ENCODE measurements at places on chromosomes 3 and 15. TPM values are rescaled to one million over a fixed set of nuclear protein-coding genes. Genes with fewer than 3 reads are reported as not detected.

WDR48 gene
- 9.7 TPM for total RNA-seq

DNA sequence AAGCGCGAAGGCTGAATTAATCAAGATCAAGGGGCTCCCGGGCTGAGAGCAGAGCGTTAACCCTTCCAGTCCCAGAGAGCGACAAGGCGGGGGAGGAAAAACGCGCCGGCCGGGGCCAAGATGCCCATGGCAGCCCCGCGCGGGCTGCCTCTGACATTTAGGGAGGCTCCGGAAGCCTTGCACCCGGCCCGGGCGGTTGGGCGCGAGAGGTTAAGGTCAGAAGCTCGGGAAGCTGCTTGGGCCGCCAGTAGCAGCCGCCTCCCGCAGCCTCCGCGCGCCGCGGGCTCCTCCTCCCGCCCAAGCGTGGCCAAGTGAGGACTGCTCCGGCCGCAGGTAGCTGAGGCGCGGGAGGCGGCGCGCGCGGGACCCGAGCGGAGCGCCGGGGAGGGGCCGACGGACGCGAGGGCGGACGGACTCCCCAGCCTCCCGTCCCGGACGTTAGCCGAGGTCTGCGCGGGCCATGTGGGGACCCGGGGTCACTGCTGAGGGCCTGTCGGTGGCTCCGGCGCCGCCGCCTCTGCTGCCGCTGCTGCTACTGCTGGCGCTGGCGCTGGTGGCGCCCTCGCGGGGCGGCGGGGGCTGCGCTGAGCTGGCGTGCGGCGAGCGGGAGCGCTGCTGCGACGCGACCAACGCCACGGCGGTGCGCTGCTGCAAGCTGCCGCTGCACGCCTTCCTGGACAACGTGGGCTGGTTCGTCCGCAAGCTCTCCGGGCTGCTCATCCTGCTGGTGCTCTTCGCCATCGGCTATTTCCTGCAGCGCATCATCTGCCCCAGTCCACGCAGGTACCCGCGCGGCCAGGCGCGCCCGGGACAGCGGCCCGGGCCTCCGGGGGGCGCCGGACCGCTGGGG lies at the start of gene C3orf80:
C3orf80 (plus strand) TSS at position 247 of the 850 bp plus-strand sequence; CDS start at position 461, 214 bp downstream.
- DNase-seq, result peak; percentile 52
- no peaks in the 10 kb centered on the region for H3K36me3 ChIP-seq
- no peaks in the 10 kb centered on the region for H3K27me3 ChIP-seq
- H3K4me1 ChIP-seq, result peaks cover 20% of the 10 kb centered on the region
- H3K4me3 ChIP-seq, result peak within 1 kb of the TSS; percentile 55
- H3K27ac ChIP-seq, result no peak within 1 kb of the TSS

DNA sequence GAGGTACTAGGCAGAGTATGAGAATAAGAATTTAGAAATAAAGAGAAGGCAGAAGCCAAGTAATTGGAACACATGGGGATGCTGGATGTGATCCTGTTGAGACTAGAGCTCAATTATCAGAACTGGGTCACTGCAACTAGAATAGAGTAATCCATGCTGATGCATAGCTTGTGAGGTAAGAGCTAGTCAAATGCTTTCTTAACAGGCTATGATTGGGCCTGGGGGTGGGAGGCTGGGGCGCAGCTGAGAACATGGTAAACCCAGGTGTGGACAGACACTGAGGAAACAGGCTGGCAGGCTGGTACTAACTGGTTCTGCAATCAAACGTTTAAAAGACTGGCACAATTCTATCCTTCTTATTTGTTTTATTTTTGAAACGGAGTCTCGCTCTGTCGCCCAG lies 50.5 kb upstream of the LRRFIP2 start:
- H3K36me3 ChIP-seq, result no peaks in the 10 kb centered on the region
- H3K27me3 ChIP-seq, result no peaks in the 10 kb centered on the region
- H3K4me1 ChIP-seq, result no peaks in the 10 kb centered on the region
- no peak overlapping the region for H3K4me3 ChIP-seq

DNA sequence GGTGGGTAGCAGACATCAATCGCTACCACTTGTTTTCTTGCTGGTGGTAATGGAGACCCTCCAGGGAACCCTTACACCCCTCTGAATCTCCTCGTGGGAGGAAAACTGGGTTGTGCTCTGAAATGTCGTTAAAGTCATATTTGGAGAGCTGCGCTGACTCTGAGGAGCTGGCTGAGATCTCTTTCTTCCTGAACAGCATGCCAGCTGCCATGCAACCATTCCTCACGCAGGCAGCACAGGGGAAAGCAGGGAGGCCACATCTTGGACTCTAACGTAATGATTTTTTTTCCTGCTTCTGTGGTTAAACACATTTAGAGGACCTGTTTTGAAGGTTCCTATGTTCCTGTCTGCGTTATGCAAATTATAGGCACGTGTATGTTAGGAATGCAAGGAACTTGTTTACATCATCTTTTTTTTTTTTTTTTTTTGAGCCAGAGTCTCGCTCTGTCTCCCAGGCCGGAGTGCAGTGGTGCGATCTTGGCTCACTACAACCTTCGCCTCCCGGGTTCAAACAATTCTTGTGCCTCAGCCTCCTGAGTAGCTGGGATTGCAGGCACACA lies 156.7 kb downstream of the TJP1 start:
- no peaks in the 10 kb centered on the region for H3K36me3 ChIP-seq
- H3K4me3 ChIP-seq, result no peak overlapping the region
- no peaks in the 10 kb centered on the region for H3K27me3 ChIP-seq
- H3K27ac ChIP-seq, result no peak overlapping the region
- DNase-seq, result no peak
